EL (cell line): ENCODE measurements at places on chromosomes 2 and 18.

DNA sequence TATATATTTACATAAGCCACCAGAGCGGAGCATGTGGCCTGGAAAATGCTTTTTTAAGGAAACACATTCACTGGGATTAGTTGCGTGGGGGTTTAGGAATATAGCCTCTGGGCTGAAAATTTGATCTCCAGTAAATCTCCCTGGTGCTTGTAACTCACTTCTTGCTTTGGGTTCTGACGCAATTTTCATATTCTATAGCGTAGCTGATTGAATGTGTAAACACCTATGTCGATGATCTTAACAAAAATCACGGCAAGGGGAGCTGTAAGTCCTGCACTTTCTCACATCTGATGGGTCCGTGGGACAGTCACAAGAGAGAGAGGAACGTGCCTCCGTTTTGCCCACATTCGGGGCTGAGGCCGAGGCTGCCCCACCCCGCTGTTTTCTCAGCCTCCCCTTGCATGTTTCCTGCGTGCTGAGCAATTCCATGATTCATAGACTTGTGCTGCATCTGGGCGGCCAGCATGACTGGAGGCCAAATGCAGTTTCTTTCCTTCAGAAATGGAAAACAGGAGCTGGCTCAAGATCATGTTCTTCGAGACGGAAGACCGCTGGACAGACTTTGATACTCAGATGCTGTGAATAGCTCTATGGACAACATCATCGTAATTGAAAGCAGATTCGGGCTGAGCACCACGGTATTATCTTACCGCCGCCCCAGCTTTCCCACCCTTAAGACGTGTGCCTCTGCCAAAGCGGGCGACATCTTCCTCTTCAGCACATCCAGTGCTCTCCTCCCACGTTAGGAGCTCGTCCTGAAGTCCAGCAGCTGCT, 109.2 kb downstream of the TMEM18 start:
- DNase-seq, result peak; percentile 59

DNA sequence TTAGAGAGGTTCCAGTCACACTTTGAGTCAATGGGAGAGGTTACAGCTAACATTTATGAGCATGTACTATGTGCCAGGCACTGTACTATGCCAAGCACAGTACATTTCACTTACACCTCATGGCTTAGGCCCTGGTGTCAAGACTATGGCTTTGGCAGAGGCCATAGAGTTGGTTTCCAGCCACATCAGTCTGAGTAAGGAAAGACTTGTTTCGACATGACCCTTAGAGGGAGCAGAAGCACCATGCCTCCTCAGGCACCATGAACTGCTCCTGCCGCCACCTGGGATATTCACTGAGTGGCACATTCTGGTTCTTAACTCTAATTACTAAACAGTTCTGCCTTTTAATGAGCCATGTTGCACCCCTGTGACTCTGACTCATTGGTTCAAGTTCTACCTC, 12.7 kb downstream of the DGUOK start:
- peak; percentile 38 for DNase-seq

DNA sequence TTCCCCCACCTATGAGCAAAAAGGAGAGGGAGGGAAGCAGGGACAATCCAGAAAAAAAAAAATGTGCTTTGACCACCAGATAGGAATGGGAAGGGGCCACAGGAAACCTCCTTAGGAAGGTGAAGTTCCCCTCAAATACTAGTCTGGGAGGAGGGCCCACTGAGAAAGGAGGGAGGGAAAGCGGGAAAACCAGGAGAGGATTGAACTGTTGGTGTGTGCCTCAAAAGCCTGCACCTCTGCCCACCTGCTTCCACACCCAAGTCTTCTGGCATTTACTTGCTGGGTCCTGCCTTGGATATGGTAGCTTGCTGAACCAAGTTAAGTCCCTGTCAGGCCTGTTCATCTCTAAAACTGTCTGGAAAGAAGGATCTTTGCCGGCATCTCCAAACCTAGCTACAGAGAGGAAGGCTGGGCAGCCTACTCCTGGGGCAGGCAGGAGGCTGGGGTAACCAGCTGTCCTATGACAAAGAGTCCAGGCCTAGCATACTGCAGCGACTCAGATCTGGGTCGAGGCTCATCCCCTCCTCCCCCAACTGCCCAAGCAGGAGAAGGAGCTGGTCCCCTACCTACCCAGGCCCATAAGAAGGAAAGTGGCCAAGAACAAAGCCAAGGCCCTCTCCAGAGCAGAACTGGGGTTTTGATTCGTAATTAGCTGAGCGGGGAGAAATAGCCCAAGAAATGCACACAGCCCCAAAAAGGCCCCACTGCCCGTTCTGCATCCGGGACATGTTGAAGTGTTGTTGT, 3.0 kb downstream of the EN1 start:
- no peak for DNase-seq

GRCh38 chr18:62371436-62371835, 46.3 kb downstream of the TNFRSF11A start:
- no peak for DNase-seq

GRCh38 chr2:232477751-232478510, 9.7 kb downstream of the ECEL1 start:
- no peak for DNase-seq

DNA sequence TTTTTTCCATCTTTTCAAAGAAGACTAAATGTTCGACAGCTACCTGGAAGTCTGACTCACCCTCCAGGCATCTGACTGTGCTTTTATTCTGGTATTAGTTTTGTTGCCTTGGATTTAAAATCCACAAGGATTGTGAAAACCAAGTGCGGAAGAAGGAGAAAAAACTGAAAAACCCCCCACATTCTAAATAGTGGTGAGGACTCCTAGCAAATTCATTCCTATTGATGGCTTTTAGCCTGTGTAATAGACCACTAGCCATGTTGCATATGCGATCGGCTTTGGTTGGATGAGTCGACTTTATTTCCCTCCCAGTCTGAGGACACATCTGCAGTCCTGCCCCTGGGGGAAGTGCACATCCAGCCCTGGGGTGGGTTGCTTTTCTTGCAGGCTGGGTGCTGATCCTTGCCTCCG, 16.9 kb downstream of the LDLRAD4 start:
- no peak for DNase-seq

GRCh38 chr2:134140251-134140661, 113.6 kb upstream of the MGAT5 start:
- DNase-seq, result no peak

DNA sequence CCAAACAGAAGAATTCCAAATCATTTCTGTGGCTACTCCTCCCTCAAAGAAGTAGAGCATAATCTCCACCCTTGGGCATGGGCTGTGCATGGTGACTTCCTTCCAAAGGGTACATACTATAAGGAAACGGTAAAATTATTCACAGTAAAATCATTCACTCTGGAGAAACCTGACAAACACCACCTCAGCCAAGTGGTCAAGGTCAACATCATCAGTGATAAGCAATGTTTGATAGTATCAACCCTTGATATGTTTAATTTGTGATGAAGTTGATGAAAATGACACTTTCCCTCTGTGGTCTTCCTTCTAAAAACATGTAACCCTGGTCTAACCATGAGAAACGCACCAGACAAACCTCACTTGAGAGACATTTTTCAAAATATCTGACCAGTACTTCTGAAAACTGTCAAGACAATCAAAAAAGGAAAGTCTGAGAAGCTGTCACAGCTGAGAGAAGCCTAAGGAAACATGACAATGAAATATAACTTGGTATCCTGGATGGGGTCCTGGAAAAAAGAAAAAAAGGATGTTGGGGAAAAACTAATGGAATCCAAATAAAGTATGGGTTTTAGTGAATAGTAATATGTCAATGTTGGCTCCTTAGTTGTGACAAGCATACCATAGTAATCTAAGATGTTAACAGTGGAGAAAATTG, 9.4 kb upstream of the TXNDC2 start:
- DNase-seq, result no peak

DNA sequence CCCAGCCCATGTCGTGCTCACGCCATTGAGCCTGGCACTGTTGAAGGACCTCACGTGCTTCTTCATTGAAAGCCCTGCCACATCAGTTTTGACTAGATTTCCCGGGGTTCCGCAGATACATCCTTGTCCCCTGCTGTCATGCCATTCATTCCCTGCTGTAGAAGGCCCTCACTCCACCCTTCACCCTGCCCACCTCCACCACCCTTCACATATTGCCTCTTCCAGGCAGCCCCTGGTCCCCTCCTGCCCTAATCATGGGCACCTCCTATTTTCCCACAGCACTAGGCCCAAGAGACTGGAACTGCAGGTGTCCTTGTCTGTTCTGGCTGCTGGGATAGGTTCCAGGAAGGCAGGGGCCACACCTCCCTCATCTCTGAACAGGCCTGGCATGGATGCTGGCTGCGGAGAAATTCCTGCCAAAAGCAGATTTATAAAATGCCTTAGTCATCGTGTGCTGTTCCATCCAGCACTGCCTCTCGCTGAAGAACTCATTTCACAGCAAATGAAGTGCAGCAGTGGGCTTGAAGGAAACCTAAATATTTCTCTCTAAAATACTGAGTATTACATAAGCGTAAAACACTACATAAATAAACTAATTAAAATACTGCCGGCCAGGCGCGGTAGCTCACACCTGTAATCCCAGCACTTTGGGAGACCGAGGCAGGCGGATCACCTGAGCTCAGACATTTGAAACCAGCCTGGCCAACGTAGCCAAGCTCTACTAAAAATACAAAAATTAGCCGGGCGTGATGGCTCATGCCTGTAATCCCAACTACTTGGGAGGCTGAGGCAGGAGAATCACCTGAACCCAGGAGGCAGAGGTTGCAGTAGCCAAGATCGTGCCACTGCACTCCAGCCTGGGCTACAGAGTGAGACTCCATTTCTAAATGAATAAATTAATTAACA, 38.4 kb downstream of the EIF4E2 start:
- peak; percentile 59 for DNase-seq

- no peak for DNase-seq
These were observed 135.1 kb downstream of the GFPT1 start for GRCh38 chr2:69251943-69252342.

DNA sequence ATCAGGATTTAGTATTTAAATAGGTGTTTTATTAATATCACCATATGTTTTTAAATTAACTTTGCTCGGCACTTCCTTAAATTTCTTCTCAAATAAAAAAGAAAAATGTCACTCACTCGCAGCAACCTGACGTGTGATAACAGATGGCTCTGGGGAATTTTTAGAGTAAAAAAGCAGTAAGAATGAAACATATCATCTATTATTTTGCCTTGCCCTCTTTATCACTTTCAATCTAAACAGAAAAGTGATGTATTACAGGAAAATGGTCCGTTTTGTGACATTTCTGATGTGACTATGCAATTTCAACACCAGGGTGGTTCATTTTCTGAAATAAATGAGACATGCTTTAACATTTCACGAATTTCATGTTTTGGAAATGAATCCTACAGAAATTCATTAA, 1368.0 kb upstream of the LRRTM1 start:
- no peak for DNase-seq

DNA sequence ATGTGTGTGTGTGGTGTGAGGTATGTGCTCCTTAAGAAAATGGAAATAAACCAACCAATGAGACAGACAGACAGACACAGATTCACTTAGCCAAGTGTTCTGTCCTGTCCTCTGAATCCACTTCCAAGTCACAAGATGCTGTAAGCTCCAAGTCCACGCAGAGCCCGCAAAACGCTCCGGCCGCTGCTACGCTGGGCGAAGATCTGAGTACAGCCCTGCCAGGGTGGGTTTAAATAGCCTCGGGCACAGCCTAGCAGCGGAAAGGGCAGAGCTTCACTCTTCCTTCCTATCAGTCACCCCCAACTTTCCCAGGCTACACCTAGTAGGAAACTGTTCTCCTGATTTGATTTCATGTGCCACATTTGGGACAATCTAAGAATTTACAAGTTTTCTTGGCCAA, 121.2 kb upstream of the ANKRD30BL start:
- DNase-seq, result no peak

DNA sequence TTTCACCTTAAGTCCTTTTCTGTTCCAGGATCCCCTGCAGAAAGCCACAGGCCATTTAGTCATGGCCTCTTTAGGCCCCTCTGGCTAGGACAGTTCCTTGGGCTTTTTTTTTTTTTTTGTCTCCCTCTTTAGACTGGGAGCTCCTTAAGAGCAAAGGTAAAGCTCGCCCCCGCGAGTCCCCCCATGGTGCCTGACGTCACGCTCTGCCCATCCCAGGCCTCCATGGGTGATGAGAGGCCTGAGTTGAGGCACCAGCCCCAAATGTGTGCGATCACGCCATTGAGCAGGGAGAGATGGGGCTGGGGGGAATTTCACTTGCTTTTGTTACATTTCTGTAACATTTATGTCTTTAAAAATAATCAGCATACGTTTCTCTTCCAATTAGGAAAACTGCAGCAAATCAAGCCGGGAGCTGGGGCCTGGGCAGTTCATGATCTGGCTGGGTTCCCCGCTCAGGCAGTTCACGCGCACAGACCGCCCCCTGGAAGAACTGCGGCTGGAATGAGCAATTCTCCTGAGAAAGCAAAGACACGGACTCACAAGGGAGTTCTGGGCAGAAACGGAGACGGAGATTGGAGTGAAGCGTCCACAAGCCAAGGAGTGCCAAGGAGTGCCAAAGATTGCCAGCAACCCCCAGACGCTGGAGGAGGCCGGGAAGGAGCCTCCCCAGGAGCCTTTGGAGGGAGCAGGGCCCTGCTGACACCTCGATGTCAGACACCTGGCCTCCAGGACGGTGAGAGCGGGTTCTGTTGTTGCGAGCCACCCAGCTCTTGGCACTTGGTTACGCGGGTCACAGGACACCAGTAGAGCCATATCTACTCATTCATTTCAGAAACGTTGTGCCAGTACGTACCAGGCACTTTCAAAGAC, 108.4 kb upstream of the ODC1 start:
- DNase-seq, result no peak

DNA sequence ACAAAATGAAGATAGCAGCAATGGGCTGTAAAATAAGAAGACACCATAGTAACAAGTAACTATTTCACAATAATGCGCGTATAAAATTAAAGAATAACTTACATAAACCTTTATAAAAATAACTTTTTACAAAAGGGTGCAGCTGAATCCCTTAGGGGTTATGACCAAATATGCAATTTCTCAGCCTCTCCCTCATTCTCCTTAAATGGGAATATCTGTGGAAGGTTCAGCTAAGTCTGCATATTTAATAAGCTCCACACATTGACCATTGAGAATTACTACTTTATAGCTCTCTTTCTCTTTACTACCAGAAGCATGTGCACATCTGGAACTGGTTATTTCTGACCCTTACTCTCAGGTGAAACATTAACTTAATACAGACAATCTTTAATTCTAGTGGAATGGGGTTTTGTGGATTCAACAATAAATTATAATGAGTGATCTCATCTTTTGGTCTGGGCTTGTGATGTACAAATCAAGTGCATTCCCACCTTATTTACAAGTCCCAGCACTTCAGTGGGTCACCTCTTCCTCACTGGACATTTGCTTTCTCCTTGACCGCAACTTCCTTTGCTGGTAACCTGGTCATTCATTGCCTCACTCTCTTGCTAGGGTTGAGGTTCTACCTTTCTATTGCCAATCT, 15.7 kb downstream of the ARHGAP15 start:
- no peak for DNase-seq

- DNase-seq, result no peak
These were observed 119.1 kb downstream of the NDUFA10 start for GRCh38 chr2:239905884-239906654.
